Forelimb muscle (tissue), 1 donor: ENCODE measurements at places on chromosomes 7 and 10.

GRCh38 chr10:26437637-26438461 is at the start of gene APBB1IP:
TSS of gene APBB1IP (plus strand) at chr10:26438341. CDS start at chr10:26492327, 53,986 bp downstream.
- DNase-seq, result no peak

DNA sequence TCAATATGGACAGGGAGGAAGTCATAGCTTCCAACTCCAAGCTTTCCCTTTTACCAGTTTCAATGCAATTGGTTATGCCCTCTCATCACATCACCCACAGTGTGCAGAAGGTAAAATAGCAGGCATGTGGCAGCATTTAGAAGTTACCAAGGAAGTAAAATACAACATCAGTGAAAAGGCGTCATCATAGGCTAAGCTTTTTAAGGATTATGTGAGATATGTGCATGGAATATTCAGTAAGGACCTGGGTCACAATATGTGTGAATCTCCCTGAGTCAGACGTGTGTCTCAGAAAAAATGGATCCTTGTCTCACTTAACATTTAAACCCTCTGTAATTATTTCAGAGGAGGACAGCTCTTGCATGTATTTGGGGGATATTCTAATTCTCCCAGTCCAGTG is 522.8 kb upstream of the POM121L12 start:
- no peak for DNase-seq

GRCh38 chr7:83782628-83783027 is 133.7 kb upstream of the SEMA3E start:
- no peak for DNase-seq

DNA sequence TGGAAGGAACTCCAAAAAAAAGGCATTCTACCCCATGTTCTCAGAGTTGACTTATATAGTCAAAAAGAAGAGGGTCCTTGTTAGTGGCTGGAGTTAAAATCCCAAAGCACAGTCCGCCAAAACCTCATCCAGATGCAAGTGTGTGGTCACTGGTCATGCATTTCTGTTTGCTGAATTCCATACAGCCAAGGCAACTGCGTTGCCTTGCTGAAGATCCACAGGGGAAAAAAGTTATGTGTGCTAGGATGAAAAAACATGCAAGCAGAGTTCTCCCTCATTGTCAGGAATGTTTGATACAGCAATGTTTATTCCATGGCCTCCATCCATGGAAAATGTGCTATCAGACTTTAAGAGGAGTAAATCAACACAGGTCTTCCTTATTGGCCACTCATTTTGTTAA is 213.1 kb downstream of the CREB5 start:
- peak; percentile 86 for DNase-seq

DNA sequence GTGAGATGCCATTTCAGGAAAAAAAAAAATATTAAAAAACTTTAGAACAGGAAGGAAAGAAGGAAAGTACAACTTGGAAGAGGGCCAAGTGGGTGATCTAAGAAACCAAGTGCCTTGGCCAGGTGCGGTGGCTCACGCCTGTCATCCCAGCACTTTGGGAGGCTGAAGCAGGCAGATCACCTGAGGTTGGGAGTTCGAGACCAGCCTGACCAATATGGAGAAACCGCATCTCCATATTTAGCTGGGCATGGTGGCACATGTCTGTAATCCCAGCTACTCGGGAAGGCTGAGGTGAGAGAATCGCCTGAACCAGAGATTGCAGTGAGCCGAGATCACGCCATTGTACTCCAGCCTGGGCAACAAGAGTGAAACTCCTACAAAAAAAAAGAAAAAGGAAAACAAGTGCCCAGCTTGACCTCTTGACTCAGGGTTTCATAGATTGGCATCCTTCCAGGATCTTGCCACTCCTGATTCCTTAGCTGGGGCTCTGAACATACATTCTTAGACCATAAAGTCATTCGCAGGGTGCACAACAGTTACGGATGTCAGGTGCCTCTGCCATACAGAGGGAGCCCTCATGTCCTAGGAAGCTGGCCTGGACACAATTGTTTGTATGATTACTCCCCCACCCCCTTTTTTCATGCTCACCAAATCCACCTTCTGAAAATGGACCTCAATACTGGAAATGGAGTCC is 2.1 kb upstream of the GUSB start:
- no peak for DNase-seq

DNA sequence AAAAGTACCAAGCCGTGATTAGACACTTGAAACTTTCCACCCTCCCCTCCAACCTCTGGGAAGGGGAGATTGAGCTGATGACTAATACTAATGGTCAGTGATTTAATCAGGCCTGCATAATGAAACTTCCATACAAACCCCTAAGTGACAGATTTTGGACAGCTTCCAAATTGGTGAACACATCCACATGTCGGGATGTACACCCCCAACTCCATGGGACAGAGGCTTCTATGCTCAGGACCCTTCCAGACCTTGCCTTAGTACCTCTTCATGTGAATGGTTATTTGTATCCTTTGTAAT is 4.8 kb downstream of the NUB1 start:
- no peak for DNase-seq

- DNase-seq, result no peak
Measured at GRCh38 chr10:92187101-92187500, 103.8 kb downstream of the CPEB3 start.
